ENCODE measurements at places on chromosomes 3 and 15.

DNA sequence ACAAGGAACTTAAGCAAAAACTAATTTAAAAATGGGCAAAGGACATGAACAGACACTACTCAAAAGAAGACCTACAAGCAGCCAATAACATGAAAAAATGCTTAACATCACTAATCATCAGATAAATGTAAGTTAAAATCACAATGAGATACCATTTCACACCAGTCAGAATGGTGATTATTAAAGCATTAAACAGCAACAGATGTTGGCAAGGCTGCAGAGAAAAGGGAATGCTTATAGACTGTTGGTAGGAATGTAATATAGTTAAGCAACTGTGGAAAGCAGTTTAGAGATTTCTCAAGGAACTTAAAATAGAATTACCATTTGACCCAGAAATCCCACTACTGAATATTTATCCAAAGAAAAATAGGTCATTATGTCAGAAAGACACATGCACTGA is 482.2 kb downstream of the SQOR start:
- no peak for DNase-seq

DNA sequence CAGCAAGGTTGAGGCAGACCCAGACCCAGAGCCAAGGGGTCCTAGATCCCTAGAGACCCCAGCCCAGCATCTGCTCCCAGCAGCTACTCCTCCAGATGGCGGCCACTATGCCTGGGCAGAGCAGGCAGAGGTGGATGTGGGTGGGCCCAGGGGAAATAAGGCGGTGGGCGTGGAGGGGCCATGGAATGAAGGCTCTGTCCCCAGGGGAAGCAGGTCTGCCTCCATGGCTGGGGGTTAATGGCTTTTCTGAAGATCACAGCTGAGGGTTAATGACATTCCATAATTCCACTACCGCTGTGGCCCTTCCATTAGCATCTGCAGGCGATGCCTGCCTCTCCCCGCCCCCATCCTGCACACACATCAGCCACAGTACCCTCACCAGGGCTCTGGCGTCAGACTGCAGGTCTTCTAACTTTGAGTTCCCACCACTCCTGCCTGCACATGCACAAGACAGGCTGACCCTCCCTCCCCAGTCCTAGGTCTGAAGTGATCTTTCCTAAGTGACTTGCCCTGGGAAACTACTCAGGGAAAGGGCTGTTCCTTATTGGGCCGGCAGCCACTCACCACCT is 41.2 kb downstream of the CCDC33 start:
- DNase-seq, result no peak

DNA sequence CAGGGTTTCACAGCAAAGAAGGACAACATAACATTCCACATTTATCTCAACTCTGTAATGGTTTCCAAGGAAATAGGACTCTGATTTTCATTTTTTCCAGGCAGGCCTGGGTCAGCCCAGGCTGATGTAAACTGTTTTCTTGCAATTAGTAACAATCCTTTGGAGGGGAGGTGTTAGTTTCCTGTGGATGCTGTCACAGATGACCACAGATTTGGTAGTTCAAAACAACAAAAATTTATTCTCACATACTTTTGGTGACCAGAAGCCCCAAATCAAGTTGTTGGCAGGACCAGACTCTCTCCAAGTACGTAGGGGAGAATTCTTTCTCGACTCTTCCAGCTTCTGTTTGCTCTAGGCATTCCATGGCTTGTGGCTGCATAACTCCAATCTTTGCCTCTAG is 88.0 kb downstream of the EDEM1 start:
- DNase-seq, result no peak

- DNase-seq, result no peak
Measured at GRCh38 chr3:183070892-183071291, 28.4 kb downstream of the MCCC1 start.

DNA sequence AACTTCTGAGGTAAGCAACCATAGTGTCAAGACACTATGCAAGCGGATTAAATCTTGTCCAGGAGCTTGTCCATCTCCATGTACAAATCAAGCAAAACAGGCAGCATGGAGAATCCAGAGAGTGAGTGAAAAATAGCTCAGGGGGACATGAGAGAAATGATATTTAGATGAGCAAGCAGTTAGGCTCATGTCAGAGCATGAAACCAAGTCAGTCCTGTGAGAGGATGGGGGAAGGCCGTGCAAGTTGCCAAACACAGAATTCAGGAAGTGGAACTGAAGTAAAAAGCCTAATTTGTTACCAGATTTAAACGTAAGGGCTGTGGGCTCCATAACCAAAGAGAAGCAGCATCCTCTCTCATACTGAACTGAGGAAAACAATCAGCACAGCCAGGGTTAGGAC is 995.9 kb downstream of the MCTP2 start:
- DNase-seq, result no peak

- no peak for DNase-seq
Measured at GRCh38 chr15:88448991-88449461, 18.2 kb downstream of the MRPL46 start.

DNA sequence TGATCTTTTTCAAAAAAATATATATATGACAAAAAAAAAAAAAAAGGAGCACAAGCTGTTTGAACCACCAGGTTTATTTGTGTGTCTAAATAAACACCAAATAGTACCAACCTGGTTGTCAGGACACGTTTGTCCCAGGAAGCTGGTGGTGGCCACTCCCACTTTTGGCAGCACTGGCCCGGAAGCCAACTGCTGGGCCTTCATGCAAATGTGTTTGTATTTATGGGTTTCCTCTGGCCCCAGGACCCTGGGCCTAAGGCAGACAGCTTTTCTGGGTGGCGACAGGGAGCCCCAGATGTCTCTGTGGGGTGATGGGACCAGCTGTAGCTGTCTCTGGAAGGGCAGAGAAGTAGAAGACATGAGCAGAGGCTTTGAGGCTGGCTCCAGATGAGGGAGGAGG is 31.6 kb downstream of the PRKCD start:
- DNase-seq, result no peak

DNA sequence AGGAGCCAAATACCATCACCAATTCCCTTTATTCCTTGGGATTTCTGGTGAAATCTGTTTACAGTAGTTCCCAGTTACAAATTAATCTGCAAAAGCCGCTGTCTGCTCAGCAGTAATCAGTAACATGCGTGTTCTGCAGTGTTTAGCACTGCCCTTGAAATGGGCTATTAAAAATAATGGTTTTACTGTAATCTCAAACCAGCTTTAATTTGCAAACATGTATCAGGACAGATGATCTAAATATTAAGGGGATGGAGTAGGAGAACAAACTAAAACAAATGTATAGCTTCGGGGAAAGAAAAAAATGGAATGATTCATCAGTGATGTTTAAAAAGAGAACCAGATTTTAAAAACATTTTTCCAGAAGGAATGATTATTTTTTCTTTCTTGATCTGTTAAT is 513.2 kb downstream of the MECOM start:
- no peak for DNase-seq

DNA sequence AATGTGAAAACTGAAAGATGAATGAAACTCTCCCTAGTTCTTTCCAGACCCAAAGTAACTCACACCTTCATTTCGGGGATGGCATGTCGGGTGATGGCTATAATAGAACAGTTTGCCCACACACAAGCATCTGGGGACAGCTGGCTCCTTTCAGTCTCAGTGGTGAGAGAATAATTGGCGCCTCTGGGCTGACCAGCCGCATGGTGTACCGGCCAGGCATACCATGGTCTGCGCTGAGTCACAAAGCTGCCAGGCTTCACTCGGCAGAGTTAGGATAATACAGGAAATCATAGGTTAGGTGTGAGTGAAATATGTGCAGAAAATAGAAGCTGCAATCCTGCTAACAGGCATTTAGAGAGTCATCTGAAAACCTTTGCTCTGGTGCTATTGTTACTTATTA is 80.4 kb upstream of the IGF1R start:
- no peak for DNase-seq

GRCh38 chr3:56613016-56613415 is 56.0 kb downstream of the CCDC66 start:
- no peak for DNase-seq

GRCh38 chr15:47395076-47395475 is 322.2 kb upstream of the SEMA6D start:
- no peak for DNase-seq

GRCh38 chr15:34102175-34102925 is 467 bp downstream of the PGBD4 start:
- no peak for DNase-seq

DNA sequence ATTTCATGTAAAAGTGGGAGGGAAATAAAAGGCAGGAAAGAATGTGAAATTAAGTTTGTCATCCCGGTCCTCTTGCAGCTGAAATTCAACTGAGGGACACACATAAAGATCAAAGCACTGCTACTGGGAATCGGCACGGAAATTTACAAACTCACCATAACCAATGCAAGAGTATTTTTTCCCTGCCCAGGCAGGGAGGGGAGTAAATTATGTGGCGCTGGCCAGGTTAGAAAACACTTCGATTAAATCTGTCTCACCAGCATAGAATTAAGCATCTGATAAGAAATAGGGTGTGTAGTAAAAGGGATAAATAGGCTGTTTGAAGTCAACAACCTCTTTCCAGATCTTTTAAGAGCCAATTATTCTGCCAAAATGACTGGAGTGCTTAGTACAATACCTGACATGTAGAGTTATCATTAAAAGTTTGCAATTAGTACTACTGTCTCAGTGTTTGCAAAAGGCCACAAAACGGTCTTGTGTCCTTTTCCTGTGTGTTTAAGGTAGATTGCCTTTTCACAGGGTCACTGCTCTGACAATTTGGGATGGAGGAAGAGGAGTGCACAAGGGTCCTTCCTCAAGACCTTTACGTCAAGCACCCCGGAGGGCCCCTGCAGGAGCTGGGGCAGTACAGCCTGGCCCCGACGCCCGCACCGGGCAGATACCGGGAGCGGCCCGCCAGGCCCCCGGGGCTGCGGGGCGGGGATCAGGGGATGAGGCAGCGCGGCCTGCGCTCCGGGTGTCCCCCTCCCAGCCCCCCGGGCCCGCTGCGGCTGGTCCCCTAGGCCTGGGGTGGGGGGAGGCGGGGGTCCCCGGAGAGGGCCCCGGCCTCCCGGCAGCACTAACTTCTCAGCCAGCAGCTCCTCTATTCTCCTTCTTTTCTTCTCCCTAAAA is 651 bp downstream of the UBA3 start:
- DNase-seq, result peak; percentile 23

DNA sequence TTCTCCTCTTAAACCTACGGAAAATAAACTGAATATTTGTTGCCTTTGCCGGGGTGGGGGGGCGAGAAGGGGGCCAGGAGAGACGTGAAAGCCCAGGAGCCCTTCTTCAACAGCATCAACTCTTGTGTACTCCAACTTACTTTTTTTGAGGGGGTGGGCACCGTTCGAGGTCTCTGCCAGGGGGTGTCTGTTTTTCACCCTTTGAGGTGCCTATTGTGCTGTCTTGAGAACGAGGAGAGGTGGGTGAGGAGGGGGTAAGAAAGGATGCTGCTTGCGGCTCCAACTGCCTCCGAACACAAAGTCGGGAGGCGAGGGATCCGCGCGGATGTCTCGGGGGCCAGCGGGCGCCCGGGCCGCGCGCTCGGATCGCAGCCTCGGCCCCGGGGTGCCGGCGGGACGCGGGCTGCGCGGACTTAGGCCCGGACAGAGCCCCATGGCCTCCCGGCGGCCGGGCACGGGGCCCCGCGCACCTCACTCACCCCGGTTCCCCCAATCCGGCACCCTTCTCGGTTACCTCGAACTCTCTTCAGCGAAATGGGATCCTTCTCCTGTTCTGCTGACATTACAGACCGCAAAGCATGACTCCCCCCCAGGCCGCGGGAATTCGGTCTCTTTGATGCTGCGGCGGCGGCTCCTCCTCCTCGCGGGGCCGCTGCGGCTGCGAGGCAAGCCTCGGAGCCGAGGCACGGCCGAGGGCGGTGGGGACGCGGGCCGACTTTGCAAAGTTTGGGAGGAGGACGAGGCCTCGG is 650 bp downstream of the PYGO1 start:
- DNase-seq, result peak; percentile 42

- DNase-seq, result no peak
Measured at GRCh38 chr15:82143390-82144385, 97.9 kb upstream of the MEX3B start.

GRCh38 chr15:50685976-50686468 is 575 bp downstream of the TRPM7 start:
- DNase-seq, result peak; percentile 42

DNA sequence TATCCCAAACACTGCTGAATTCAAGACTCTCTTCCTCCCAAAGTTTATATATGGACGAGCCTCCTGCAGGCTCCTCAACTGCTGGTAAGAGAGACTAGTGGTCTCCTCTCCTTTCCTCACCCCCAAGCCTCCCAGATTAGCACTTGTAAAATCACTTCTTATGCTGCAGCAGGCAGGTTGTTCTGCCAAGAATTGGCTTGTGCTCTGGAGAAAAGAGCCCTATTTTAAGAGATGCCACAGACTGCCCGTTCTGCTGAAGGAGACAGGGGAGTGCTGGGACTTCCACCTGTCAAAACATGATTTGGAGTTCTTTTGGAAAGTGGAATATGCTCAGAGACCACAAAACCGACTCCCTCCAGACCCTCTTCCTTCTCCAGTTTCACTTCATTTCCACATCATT is 230.9 kb upstream of the EIF1B start:
- DNase-seq, result no peak

DNA sequence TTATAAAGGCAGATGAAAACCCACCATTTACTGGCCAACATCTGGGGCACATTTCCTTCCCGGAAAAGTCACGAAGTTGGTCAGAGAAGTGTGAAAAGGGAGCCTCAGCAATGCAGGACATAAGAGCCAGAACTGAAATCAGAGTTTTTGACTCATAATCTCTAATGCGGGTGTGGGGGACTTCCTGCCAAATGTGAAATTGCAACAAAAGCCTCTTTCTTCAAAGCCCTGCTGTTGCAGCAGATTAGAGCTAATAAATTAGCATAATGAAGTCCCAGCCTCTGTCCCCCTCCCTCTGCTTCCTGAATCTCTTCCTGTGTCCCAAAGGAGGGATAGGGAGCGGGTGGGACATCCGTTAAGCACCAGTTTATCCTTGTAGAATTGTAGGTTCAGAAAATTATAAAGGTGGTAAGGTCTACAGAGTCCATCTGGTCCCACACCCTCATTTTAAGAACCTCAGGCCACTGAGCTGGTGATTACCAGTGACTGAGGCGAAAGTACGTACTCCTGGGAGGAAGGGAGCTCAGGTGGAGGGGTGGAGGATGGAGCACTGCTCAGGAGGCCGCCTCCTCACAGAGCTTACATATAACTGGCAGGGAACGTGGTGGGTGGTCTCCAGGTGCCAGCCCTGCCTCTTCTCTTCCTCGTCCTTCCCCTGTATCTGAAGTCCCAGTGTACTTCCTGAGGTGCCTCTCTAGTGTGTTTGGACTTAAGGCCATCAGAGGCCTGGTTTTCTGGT is 35.0 kb downstream of the ST6GAL1 start:
- no peak for DNase-seq

- DNase-seq, result no peak
Measured at GRCh38 chr15:35827141-35827540, 281.2 kb upstream of the DPH6 start.

DNA sequence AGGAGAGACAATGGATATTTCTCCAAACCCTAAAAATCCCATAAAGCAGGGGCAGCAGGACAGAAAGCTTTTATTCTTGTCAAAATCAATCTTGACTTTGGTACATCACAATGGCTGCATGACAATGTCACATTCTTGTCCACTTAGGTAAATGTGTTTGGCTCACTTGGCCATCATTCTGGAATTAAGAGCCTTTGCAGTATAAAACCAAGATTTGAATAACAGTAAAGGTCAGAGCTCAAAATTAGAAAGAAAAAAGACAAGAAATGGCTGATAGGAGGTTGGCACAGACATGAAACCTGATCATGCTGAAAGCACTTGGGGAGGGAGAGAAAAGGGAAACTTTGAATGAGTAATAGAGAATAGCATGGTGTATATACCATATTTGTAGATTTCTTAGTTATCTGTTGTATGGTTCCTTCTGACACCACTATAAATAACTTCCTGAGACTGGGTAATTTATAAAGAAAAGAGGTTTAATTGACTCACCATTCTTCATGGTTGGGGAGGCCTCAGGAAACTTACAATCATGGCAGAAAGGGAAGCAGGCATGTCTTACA is 158.5 kb upstream of the SGO1 start:
- DNase-seq, result no peak

Data from HEK293T (cell line).